ENCODE measurements at places on chromosomes 2 and 18. TPM values are rescaled to one million over a fixed set of nuclear protein-coding genes. Genes with fewer than 3 reads are reported as not detected.

GRCh38 chr18:41820784-41821183, 134.2 kb upstream of the PIK3C3 start:
- no peak for DNase-seq

DNA sequence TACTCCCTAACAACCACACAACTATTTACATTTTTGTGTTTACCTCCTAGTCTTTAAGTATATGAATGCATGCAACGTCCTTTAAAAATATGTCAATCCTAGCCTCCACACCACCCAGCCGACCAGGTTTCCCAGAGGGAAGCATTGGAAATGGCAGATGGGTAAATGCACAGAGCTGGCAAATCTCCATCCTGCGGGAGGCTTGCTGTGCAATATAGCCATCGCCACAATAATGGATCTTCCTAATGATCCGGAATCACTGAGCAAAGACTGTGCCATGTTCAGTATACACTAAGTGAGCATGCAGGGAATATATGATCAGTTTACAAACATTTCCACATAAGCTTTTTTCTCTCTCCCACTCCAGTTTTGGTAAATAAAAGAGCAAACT, 131.8 kb downstream of the NEDD4L start:
- no peak for DNase-seq

GRCh38 chr2:65292106-65292400, 64.4 kb downstream of the ACTR2 start:
- DNase-seq = no peak

DNA sequence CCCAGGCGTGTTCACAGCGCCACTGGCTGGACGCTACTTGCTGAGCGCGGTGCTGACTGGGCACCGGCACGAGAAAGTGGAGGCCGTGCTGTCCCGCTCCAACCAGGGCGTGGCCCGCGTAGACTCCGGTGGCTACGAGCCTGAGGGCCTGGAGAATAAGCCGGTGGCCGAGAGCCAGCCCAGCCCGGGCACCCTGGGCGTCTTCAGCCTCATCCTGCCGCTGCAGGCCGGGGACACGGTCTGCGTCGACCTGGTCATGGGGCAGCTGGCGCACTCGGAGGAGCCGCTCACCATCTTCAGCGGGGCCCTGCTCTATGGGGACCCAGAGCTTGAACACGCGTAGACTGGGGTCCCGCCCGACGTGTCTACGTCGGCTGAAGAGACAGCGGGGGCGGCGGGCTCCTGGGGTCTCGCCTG, 891 bp upstream of the KHK start:
- DNase-seq = peak; percentile 81

- no peak for DNase-seq
Observed at GRCh38 chr2:235954281-235954680, 213.9 kb downstream of the GBX2 start.

The DSC1 gene
- polyA plus RNA-seq = not detected

The SLC11A1 gene
- polyA plus RNA-seq = 31.8 TPM
